ENCODE measurements at places on chromosomes 2 and 18.

DNA sequence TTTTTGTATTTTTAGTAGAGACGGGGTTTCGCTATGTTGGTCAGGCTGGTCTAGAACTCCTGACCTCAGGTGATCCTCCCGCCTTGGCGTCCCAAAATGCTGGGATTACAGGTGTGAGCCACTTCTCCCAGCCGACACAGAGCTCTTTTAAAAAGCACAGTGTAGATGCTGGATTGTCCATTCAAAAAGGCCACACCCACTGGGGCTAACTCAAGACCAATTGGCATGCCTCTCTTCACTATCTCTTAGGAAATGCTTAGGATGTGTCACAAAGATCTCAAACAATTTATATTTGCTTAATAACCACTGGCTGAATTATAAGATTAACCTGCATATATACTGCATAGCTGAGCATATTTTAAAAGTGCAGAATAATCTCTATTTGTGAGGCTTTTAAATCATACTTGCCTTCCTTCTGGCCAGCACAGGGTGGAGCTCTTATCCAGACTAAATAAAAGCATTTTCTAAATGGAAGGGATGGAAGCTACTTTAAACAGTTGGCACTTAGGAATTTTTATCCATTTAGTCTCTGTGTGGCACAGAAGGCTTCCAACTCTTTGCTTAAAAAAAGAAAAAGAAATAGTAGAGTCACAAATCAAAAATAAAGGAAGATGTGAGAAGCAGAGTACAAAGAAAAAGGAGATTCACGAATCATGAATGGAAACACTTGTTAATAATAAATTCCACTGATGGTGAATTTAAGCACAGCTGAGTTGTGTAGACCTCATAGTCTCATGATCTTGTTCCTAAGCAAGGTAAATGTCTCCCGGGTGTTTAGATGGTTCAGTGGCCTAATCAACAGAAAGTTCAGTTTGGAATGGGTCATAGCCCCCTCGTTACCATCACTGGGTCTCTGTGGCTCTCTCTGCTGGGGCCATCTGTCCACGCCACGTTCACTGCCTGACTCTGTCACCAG, 22.4 kb downstream of the CRYGD start:
- DNase-seq = no peak

DNA sequence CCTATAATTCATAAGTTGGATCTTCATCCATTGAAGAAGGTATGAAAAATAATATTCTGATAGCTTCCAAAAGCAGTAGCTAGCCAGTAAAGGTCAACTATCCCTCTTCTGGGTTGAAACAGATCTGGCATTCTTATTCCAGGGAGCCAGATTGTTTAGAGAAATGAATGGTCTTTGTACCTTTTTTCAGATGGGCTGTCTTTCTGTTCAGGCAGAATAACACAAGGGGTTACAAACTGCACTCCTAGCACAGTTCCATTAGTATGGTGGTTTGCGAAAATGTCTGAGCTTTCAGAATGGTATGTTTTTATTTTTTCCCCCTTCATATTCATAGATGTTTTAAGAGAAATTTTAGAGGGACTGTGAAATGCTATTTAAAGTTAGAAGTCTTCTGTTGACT, 47.5 kb upstream of the TMEM178A start:
- DNase-seq = no peak

DNA sequence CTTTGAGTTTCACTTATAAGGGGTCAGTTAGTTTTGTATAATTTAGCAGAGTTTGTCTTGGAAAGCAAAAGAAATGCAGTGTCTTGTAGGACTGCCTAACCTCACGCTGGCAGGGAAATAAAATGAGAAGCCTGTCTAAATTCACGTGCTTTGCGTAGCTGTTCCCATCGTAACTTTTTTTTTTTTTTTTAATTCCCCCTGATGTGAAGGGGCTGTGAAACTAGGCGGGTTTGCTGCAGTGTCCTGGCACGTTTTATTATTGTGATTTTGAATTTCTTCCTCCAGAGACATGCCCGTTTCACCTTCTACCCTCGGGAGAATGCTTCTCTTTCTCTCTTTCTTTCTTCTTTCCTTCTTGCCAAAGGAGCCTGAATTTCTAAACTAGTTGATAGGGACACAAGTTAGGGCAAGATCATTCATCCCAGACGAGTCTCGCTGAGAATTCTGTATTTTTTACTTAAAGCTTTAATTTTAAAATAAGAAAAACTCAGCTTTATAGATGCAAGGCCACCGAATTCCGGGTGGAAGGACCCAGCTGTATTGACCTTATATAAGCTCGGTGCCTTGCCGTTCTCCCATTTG, 2.3 kb downstream of the MEIS1 start:
- no peak for DNase-seq

DNA sequence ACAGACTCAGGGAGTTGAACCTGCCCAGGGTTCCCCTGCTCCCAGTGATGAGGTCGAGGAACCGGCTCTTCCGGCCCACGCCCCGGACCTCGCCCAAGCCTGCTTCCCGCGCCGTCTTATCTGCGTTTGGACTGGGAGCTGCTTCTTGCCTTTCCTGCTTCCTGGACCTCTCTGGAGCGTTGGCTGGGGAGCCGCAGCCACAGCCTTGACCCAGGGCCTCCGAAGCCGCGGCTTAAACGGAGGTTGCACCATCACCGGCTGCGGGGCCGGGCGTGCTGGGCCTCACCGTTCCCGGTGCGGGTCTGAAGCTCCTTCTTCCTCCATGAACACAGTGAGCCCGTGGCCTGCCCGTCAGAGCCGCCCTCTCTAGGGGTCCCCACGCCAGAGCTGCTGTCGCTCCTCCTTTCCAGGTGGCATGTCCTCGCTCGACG, 13.3 kb downstream of the NTSR2 start:
- no peak for DNase-seq

- DNase-seq = no peak
Measured at GRCh38 chr2:8628179-8628865, 53.5 kb upstream of the ID2 start.

GRCh38 chr2:47569658-47570475, 166.9 kb downstream of the MSH2 start:
- DNase-seq = no peak

- DNase-seq = peak; percentile 21
Measured at GRCh38 chr2:2846332-2847208, 515.5 kb upstream of the MYT1L start.

- no peak for DNase-seq
Measured at GRCh38 chr2:176128172-176128981, 1.1 kb upstream of the HOXD8 start.

DNA sequence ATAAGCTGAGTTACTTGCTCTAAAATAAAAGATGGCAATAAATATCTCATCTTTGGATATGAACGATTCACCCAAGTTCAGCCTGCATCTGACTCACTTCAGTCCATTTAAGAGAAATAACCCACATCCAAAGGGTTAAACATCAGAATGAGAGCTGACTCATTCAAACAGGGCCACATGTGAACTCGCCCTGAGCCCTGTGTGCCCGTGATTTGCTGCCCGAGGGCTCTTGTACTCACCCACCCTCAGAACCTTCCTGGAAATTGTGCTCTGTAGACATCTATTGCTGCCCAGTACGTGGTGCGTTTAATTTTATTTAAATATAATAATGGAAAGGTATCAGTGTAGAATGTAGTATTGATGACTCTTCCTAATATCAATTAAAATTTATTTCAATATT, 66.9 kb upstream of the RBM44 start:
- DNase-seq = no peak

DNA sequence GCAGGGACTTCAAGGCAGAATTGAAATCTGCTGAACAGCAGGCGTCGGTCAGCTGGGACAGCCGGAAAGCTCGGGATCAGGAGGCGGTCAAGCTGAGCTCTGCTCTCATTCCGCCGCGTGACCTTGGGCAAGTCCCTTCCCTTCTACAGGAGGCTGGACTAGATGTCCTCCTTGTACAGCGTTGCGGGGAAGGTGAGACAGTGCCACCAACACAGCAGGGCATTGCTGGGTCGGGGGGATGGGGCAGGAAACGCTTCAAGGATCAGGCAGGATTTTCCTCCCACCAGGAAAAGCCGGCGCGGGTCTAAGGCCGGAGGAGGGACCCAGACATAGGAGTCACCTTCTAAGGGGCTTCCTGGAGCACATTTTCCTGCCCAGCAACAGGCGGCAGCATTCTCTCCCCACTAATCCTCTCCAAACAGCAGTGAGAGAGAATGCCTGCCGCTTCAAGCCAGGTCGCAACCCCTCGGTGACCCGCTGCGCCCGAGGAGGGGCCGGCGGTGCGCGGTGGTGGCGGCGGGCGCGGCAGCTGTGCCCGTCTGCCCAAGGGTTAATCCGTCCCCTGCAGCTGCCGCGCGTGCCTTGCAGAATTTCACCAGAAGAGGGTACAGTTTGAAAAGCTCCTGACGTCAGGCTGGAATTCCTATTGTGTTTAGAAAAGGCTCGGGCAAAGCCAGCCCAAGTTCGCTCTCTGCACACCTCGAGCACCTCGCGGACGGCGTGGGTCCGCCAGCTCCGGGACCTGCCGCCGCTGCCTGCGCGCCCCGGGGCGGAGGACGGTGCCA, at the start of gene KCNF1:
TSS of gene KCNF1 (plus strand) at position 644 of the 785 bp plus-strand sequence. CDS start 493 bp downstream, outside the sequence.
- no peak for DNase-seq

- no peak for DNase-seq
Measured at GRCh38 chr2:74367789-74368188, 12.3 kb downstream of the DCTN1 start.

GRCh38 chr2:181169503-181169902, 189.1 kb downstream of the UBE2E3 start:
- DNase-seq = no peak

DNA sequence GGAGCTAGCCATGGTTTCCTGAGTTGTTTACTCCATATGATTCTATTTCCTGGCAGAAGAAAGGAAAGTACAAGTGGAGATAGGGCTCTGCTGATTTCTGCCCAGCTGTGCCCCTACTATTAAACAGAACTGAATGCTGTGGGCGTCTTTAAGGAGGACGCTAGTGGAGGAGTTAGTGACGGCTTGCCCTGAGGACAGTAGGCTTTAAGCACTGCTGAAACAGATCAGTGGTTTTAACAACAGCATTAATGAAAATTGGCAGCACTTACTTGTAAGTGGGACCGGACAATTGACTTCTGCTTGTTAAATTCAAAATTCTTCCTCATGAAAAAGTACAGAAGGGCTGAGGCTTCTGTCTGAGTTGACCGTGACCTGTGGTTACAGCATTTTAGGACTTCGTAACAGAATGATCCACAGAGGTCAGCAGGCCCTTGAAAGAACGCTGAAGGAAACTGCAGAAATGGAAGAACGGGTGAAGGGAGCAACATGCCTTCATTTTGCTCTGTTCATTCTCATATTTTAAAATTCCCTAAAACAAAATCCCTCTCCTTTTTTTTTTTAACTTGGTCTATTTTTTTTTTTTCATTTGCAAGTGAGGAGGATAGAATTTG, 80.6 kb upstream of the CCDC195 start:
- no peak for DNase-seq

DNA sequence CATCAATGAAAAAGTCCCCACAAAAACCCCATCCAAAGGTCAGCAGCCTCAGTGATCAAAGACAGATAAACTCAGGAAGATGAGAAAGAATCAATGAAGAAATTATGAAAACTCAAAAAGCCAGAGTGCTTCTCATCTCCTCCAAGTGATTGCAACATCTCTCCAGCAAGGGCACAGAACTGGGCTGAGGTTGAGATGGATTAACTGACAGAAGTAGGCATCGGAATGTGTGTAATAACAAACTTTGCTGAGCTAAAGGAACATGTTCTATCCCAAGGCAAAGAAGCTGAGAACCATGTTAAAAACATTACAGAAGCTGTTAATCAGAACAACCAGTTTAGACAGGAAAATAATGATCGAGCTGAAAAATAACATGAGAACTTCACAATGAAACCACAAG, 442.8 kb upstream of the SYT4 start:
- no peak for DNase-seq

DNA sequence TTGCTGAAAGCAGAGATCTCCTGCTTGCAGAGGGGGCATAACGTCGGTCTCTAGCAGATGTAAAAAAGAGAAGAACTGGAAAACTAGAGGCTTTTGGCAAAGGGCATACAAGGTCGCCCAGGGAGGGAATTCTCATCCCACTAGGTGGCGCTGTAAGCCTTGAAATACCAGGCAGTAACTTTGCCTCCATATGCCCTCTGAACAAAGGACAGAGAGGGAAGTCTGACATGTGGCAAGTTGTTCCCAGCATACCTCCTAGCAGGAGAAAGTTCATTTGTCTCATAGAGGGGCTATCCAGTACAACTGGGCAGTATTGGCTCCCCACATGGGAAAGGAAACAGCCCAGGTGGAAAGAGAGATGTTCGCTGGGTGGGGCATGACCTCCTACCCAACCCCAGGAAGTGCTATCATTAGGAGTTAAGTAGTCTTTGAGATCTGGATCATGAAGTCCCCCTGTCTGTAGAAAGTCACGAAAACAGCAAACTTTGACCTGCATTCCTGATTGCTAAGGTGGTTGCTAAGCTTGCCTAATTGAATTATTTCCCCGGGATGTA, 39.9 kb downstream of the STK17B start:
- DNase-seq = peak; percentile 32

DNA sequence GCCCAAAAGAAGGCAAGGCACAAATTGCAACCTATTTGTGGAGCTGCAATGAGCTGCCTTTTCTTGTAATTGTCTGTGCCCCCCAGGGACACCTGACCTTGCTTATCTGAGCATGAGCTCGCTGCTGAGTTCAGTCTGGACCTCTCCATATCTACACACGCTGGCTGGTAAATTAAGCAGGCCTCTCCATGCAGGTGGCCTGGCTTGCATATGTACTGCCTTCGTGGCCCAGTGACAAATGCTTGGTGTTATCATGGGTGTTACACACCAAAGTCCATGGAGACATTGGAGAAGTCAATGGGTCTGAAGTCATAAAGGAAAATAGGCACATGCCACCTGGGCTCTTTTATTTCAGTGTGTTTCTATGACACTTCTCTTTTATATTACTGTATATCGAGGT, 121.2 kb downstream of the IRS1 start:
- DNase-seq = no peak

DNA sequence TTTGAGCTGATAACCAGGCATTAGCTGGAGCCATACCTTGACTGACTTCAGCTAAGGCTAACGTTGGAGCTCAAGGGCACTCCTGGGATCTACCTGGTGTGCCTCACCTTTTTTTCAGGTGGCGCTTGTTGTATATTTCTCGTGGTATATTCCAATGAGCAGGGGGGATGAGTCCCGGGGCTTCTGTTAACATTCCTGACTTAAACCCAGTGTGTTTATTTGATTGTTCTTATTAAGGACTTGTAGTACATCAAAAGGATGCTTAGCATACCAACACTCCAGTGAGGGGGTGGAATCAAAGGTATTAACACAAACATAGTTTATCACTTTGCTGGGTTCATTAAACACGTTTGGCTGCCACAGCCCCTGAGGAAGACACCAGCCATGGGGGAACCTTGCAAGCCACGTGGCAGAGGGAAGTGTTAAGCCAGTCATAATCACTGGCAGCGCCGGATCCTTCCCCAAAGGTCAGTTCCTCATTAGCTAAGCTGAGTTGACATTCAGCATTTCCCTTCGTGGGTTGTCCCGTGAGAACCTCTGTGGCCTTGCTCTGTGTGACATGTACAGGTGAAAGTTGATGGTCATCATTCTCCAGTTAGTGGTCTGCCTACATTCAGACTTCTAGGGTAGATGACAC, 119.5 kb upstream of the MCFD2 start:
- DNase-seq = no peak

DNA sequence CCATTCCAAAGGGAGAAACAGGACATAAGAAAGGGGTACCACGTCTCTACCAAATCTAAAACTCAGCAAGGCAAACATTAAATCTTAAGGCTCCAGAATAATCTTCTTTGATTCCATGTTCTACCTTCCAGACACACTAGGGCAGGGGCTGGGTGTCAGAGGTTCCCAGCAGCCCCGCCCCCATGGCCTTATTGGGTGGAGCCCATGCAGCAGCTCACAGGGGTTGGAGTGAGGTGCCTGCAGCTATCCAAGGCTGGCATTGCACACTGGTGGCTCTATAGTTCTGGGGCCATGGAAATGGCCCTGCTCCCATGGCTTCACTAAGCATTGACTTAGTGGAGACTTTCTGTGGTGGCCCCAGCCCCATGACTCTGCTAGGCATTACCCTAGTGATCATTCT, 14.9 kb upstream of the OSR1 start:
- no peak for DNase-seq
